ENCODE measurements at places on chromosomes 2 and 18.

DNA sequence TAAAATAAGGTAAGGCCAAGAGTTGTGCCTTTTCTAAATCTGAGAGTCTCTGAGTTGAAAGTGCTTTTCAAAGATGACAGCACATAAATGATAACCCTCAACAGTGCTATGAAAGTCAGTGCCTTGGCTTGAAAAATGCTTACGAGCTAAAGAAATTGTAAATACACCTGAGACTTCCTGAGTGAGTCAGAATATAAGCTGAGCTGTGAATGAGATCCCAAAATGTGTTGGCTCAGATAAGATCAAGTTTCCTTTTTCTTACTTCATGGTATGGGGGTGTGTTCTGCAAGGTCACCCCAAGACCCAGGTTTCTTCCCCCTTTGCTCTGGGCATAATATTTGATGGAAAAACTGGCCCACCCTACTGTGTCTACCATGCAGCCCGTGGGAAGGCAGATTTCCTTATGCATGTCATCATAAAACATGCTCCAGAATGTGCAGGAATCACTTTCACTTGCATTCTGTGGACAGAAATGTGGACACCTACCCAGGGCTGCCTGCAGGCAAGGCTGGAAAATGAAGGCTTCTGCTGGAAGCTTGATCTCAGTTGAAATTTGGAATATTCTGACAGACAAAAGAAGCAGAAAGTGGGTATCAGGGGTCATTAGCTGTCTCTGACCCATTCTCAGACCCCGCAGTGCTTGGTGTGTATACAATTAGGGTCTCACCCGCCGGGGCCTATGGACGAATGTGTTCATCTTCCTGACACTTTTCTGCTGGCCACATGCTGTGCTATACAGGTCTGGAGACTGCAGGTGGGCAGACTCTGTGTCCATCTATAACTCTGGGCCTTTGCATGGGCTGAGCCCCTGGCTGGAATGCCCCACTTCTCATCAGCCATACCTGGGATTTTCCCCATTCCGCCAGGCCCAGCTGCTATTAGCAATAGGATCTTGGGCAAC is 212.6 kb downstream of the SH3RF3 start:
- DNase-seq = peak; percentile 59

- no peak for DNase-seq
Observed at GRCh38 chr2:145116834-145117725, 597.2 kb upstream of the ZEB2 start.

DNA sequence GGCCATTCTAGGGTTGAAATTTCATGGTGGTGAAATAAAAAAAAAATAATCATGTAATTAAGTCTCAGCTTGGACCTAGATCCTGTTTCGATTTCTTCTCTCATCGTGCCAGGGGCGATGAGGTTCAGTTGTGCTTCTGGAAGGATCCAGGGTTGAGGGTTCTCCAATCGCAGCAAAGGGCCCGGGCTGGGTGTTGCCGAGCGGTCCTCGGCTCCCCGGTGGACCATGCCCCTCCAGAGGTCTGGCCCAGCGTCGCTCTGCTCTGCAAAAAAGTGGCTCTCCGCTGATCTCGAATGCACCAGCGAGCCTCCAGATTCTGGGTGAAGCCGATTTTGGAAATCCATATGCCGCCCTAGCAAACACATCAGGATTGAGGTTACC is 39.0 kb downstream of the EN1 start:
- DNase-seq = no peak

DNA sequence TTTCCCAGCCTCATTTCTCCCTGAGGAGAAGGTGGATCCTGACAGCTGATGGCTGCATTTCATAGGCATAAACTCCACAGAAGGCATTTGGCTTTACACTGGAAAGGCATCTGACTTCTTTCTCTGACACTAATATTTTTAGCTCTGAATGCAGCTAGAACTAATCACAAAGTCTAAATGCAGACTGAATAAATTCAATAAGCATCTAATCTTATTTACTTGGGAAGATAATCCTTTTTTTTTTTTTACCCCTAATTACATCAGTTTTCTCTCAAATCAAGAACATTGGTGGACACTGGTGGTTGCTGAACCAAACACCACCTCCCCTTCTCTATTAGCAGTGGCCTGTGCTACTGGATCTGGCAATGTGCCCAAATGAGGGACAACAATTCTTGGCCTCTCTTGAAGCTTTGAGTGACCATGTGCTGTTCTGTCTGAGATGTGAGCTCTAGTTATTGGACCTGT is 50.9 kb upstream of the CD226 start:
- no peak for DNase-seq
